Cortex of kidney (tissue), 1 donor: ENCODE measurements at places on chromosomes 1 and 21.

- no peak for DNase-seq
Measured at GRCh38 chr21:18771845-18772380, 368.3 kb upstream of the TMPRSS15 start.

DNA sequence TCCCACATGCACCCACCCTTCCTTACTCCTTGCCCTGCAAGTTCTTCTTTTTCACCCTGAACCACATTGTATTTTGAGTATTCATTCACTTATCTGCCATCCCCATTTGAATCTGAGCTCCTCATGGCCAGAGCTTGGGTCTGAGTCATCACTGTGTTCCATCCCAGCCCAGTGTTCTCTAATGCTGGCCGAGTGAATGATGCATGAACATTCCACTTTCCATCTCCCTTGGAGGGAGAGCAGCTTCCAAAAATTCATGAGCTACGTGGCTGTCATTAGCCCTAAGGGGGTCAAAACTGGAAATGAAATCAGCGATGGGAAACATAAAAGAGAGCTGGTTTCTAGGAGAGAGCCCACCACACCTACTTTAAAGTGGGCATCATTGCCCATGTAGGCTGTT is 187.0 kb upstream of the USP24 start:
- no peak for DNase-seq

GRCh38 chr1:237792726-237793125 is 98.0 kb downstream of the ZP4 start:
- DNase-seq: no peak

DNA sequence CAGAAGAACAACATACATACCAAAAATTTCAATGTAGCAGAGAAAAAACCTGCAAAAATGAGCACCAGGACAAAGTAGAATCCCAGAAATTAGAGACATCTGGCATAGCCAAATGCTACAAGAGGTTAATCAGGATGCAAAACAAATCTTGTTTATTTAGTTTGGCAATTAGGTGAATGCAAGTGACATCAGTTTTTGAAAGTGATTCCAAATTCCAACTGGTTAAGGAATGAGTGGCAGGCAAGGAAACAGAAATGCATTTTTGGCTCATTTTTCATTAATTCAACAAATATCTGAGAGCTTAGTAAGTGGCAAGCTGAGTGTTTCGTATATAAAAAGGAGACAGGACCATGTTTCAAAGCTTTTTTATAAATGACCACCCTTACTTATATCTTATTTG is 21.3 kb downstream of the SCAF4 start:
- DNase-seq: no peak

DNA sequence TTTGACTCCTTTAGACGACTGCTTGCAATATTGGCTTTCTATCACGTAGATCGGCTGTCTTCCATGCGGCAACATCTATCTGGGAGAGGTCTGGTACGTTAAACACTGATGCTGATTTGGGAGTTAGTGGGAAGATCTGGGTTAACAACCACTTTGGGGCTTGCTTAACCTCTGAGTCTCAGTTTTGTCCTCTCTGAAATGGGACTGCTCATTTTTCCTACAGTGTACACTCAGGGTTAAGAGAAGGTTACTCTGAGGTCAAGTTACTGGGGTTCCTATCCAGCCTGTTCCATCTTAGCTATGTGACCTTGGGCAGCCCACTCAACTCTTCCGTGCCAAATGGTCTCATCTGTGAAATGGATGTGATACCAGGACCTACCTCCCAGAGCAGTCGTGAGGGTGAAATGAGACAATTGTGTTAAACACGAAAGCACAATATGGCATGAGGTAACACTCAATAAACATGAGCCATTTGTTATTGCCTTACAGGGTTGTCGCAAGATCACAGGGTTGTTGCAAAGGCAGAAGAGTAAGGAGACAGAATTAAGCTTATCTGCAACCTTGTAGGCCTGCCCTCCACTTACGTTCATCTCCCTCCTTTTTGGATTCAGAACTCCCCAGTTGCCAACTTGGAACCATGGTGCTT is 5.6 kb downstream of the ABCA4 start:
- DNase-seq: no peak

DNA sequence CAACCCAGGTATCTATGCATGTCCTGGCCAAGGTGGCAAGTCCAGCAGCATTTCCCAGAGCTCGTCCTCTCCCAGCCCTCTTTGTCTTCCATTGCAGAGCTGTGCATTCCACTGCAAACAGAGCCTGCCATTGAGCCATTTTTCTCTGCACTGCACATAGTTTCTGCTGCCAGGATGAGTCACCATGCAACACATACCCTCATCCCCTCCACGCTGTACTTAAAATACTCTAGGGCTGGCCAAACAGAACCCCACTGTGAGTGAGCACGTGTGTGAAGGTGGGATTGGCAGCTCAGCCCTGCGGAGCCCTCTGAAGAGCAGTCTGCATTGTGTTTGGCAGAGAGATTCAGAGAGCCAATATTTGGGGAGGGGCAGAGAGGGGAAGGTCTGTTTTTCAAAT is 3.9 kb upstream of the ATP1B1 start:
- no peak for DNase-seq

GRCh38 chr1:181469829-181470228 is 13.5 kb upstream of the CACNA1E start:
- DNase-seq: no peak

DNA sequence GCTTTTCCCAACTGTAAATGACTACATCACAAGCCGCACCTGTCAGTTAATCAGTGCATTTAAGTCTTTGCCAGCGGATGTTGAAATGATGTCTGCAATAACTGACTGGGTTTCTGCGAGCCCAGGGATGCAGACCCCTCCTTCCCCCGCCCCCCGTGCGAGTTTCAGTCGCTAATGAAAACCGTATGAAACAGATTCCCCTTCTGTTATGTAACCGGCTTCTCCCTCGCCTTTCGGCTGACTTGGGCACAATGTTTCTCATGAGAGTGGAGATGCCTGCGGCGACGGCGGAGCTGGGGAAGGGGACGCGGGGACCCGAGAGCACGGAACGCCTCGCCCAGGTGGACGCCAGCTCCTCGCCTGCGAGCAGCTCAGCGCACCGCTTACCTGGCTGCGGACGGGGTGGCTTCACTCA is 753 bp downstream of the KCNJ6 start:
- DNase-seq: no peak

- DNase-seq: no peak
Measured at GRCh38 chr1:41502912-41503311, 18.4 kb upstream of the EDN2 start.

GRCh38 chr1:24743404-24744211 is 1.6 kb upstream of the CLIC4 start:
- DNase-seq: no peak

- no peak for DNase-seq
Measured at GRCh38 chr1:37474697-37475379, 458 bp downstream of the ZC3H12A start.

GRCh38 chr1:183069562-183070216 is 46.5 kb downstream of the LAMC1 start:
- DNase-seq: no peak

DNA sequence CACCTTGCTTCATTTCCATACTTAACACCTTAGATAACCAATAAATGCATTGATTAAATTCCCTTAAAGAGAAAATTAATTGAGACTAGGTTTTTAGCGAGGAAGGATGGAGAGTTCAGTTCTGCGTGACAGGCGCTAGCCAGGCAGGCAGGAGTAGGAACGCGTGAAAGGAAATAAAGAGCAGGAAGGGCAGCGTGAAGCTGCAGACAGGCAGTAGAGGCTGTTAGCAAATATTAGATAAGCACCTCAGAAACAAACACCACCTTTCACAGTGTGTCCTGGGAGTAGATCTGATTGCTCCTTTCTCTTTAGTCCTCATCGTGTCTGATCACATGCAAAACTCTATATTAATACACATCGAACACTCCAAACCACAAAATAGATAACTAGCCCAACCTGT is 282.7 kb upstream of the ADGRL2 start:
- DNase-seq: no peak

GRCh38 chr1:31581821-31582810 is 5.8 kb downstream of the TINAGL1 start:
- DNase-seq: no peak

- peak; percentile 32 for DNase-seq
Measured at GRCh38 chr1:110963691-110964454, at the start of gene LRIF1. Gene LRIF1 (minus strand): TSS chr1:110963922. CDS start chr1:110963688, 234 bp downstream.

DNA sequence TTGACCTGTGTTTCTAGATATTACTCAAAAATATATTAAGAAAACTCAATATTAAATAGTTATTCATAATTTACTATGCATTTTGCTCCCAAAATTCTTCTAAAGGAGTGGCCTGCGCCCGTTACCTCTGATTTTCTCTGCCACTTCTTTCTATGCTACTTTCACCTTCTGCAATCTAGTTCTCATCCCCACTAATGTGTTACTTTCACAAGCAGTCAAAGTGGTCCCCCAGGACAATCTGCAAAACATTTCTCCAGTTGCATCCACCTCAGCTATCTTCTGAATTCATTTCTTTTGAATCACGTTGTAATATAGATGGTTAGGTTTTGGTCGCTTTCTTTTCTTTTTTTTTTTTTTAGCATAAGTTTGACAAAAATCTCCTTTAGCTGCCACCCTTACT is 13.4 kb downstream of the INSL5 start:
- no peak for DNase-seq

- no peak for DNase-seq
Measured at GRCh38 chr1:82721702-82722101, 921.0 kb downstream of the ADGRL2 start.

DNA sequence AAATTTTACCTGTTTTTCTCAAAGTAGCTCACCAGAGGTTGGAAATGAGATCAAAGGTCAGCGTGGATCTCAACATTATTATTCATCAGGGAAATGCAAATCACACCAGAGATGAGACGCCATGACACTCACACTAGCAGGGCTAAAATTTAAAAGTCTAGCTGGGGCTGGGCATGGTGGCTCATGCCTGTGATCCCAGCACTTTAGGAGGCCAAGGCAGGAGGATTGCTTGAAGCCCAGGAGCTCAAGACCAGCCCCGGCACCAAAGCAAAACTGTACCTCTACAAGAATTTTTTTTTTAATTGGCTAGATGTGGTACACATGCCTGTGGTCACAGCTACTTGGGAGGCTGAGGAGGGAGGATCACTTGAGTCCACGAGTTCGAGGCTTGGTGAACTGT is 41.4 kb upstream of the PCBP3 start:
- no peak for DNase-seq

DNA sequence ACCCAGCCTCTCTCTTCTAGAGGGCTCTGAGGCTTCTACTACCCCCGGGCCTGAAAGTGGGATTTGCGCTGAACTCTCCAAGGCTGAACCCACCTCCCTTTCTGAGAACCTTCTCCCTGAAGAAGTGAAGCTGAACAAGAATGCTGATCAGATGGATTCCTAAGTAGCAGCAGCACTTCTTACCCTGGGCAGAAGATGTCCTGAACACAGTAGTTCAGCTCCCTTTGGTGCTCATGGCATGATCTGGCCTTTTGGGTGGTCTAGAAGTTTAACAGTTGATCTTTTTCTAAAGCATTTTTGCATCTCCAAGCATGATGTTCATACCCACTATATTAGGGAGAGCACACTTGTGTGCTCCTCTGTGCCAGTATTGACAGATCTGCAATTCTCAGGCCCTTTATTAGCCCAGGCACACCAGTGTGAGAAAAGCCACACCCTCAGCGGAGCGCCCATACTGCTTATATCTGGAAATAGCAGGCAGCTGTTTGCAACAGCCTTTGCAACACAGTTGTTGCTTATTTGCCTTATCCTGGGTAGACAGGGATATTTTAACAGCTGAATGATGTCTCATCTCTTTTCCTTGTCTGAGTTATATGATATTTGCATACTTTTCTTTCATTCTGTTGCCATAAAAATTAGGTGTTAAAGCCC is 34.2 kb downstream of the CNN3 start:
- no peak for DNase-seq

GRCh38 chr1:15031251-15031933 is 122.2 kb upstream of the TMEM51 start:
- no peak for DNase-seq

GRCh38 chr1:239682960-239683359 is 296.6 kb downstream of the CHRM3 start:
- DNase-seq: no peak

DNA sequence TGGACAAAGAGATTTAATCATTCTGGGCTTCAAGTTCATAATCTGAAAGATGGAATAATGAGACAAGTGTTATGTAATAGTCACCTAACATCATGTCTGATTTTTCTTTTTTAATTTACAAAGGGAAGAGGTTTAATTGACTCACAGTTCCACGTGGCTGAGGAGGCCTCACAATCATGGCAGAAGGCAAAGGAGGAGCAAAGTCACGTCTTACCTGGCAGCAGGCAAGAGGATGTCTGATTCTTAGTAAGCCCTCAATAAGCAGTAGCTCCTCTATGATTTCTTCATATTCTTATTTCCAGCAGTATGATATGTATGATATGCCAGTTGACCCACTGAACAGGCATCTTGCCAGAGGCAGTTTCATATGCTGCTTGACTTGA is 152.7 kb downstream of the S1PR1 start:
- no peak for DNase-seq

GRCh38 chr1:8794605-8795004 is 22.8 kb downstream of the RERE start:
- no peak for DNase-seq

- no peak for DNase-seq
Measured at GRCh38 chr1:171081314-171081753, 9.4 kb upstream of the FMO3 start.

GRCh38 chr1:198794498-198794897 is 155.7 kb downstream of the PTPRC start:
- DNase-seq: no peak

- DNase-seq: no peak
Measured at GRCh38 chr21:45111703-45112102, 37.3 kb downstream of the ADARB1 start.

GRCh38 chr1:7886405-7886745 is 33.5 kb upstream of the UTS2 start:
- DNase-seq: no peak

GRCh38 chr1:212607913-212608391 is 609 bp upstream of the ATF3 start:
- DNase-seq: peak; percentile 84

- DNase-seq: no peak
Measured at GRCh38 chr1:29651246-29651645, 414.9 kb downstream of the PTPRU start.

DNA sequence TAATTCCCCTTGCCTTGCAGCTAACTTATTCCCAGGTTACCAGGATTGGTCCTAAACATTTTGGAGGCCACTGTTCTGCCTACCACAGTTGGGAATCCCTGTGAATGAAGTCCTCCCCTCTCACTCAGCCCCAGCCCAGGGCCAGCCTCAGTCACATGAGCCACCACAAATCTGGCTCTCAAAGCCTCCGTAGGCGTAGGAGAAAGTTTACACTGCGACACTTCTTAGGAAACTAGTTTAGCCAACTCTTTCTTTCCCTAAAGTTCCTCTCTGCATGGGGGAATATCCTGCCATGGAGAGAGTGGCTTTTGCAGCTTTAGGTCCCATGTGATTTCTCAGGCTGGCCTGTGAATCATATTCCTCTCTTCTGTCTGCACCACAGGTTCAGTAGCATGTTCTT is 45.7 kb upstream of the ETV3 start:
- DNase-seq: no peak

DNA sequence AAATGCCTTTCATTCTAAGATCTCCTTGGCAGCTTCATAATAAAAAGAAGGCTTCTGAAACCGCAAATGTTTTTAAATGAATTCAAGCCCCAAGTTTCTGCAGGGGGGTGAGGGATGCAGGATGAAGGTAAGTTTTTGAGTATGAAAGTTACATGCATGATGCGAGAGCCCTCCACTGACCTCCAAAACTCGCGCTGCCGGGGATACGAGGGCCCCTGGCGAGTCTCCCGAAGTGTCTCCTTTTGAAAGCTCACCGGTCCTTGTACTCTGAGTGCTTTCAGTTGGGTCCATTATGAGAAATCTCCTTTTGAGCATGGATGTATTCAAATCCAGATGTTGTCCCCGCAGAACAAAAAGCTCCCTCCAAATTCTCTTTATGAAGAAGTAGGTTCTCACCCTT is 18.9 kb upstream of the ZC3H12A start:
- DNase-seq: no peak
